Astrocyte of the spinal cord (primary cell): ENCODE measurements at places on chromosomes 6 and 20.

DNA sequence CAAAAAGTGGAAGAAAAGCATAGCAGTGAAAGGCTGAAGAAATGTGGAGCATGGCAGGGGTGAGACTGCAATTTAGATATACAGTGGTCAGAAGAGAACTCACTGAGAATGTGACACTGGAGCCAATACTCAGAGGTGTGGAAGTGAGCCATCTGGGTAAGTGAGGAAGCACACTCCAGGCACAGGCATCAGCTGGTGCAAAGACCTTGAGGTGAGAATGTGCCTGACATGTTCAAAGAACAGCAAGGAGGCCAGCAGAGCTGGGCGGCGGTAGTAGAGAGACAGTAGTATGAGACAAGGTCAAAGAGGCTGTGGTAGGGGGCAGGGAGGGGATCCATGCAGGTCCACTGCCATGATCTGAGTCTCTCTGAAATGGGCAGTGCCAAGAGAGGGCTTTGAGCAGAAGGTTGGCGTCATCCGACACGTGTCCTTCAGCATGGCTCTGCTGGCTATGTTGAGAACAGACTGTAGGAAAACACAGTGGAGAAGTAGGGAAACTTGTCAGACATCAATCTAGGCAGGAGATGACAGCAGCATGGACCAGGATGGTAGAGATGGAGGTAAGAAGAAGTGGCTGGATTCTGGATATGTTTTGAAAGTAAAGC, 84.4 kb downstream of the PLCG1 start:
- no peak for DNase-seq

GRCh38 chr6:151391471-151392413, at the start of gene ZBTB2:
TSS of gene ZBTB2 (minus strand) at chr6:151391559. CDS start at chr6:151373637, 17,922 bp downstream.
- DNase-seq: peak; percentile 80

- DNase-seq: no peak
Measured at GRCh38 chr6:146277142-146277541, 248.3 kb downstream of the GRM1 start.

- DNase-seq: peak; percentile 48
Measured at GRCh38 chr6:108359901-108360882, 65.3 kb downstream of the AFG1L start.

- DNase-seq: no peak
Measured at GRCh38 chr20:5586720-5587119, 163.5 kb upstream of the SHLD1 start.
